ENCODE measurements at places on chromosomes 4 and X.

DNA sequence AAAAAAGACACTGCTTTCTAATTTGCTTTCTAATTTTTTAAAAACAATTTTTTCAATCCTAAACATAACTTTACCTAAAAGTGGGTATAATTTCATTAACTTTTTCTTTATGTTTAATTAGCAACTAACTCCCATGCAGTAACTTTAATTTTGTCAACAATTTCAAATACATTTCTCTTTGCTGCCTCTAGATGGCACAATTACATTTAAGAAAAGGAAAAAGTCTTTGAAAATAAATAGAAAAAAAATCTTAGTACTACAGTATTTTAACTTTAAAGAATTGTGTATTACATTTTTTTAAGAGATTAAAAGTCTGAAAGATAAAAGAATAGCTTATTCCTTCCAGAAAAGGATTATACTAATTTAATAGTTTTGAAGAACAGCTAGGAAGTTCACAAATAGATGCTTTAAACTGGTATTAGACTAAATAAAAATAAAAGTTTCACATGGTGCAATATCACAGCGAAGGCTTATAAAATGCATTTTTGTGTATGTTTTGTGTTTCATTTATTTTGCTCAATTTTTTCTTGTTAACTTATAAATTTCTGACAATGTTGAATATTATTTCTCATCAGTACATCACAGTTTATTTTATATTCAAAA lies 105.1 kb downstream of the ADGRA3 start:
- DNase-seq = no peak

DNA sequence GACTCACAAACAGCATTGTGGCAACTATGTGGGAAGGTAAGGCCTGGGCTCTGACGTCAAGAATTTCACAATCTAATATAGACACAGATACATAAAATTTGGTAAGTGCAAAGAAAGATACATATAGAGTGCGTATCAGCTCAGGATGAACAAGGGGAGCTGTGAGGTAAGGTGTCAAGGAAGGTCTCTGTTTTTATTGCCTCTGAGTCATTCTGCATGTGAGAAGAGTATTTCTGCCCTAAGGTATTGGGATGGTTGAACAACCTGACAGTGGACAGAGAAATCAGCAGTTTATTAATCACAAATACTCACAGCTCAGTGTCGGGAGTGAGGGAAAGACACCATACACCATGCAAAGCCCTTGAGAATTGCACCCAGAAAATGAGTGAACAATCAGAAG lies 89.8 kb downstream of the COMMD8 start:
- no peak for DNase-seq

- DNase-seq = no peak
These were observed 33.2 kb downstream of the NBDY start for GRCh38 chrX:56762220-56762619.

- DNase-seq = no peak
These were observed 15.7 kb downstream of the ATP8A1 start for GRCh38 chr4:42641161-42641560.

- no peak for DNase-seq
These were observed 27.3 kb downstream of the SUPT20HL1 start for GRCh38 chrX:24387724-24388123.

DNA sequence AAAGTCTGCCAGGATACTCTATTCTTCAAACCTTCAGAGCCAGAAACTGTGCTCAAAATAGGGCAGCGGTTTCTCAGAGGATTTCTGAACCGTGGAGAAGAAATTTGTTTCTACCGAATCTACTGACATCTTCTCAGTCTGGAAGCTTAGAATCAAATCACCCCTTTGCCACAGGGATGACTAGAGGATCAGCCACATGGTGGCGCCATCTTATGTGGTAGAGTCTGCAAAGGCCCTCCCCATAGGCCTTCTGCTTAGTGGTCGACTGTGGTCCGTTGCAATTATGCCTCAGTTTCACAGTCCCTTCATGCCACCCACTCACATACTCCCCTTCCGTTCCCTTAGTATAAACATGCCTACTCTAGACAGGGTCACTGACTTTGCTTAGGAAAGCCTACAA lies 680.7 kb upstream of the SPANXN1 start:
- no peak for DNase-seq

GRCh38 chr4:57363346-57363745 lies 253.2 kb upstream of the IGFBP7 start:
- no peak for DNase-seq
